ENCODE measurements at places on chromosomes 13 and 19. TPM values are rescaled to one million over a fixed set of nuclear protein-coding genes. Genes with fewer than 3 reads are reported as not detected.
A peak's percentile ranks its signal among the peaks of the same experiment; 100 is the strongest.

Gene PABPC3
- polyA plus RNA-seq: 0.09 TPM

Gene LRRC25
- not detected for polyA plus RNA-seq

DNA sequence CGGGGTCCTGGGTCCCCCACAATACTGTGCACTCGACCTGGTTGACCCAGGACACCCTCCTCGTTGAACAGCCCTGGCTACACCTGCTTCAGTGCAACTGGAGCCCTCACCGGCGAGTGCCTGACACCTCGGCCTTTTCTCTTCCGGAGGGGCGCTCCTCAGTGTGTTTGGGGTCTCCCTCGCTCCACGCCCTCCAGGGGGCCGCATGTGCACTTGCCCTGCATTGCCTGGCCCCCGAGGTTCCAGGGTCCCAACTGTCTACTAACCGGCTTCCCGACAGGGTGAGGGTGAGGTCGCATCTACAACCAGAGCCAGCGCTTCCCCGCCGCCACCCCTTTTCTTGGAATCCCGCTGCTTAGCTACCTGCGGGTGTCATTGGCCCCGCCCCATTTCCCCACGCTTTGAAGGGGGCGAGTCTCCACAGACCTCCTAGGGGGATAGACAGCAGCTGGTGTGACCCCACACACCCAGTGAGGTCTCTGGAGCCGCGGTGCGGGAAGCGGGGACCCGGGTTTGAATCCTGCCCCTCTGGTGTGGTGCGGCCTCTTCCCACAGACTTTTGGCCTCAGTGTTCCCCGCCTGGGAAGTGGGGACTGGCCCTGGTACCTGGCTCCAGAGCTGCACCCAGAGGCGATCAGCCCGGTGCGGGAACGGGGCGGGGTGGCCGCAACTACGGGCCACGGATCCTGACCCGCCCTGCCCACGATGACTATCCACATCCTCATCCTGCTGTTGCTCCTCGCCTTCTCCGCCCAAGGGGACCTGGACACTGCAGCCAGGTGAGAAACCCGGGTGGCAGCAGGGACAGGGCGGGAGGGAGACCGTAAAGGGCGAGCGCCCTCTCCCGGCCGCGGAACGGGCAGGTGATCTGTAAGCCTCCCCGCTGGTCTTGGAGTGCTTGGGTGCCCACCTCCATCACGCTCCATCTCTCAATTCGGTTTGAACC, at the start of gene ADM5:
TSS of gene ADM5 (plus strand) at position 462 of the 946 bp plus-strand sequence. CDS start at position 706, 244 bp downstream.
- peaks cover 17% of the 10 kb centered on the region for H3K4me1 ChIP-seq
- no peak within 1 kb of the TSS for H3K27ac ChIP-seq
- H3K36me3 ChIP-seq: peaks cover 7% of the 10 kb centered on the region
- peak; percentile 15 for DNase-seq
- no peaks in the 10 kb centered on the region for H3K27me3 ChIP-seq

DNA sequence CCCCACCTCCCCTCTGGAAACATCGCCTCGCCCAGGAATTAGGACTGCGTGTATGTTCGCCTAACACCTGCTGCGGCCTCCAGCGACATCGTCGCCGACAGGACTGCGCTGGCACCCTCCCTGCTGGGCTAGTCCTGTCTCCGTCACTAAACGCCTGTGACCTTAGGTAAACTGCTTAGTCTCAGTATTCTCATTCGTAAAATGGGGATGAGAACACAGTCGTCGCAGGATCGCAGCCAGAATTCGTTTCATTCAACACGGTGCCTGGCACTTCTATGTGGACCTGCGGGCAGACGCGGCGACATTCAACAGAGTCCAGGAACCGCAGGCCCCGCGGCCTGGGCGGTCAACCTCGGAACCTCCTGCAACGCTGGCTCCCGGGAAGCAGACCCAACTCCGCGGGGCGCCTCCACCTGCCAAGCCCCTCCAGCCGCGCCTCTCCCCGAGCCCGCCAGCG, 485 bp downstream of the CRYL1 start:
- no peaks in the 10 kb centered on the region for H3K36me3 ChIP-seq
- no peaks in the 10 kb centered on the region for H3K27me3 ChIP-seq
- H3K27ac ChIP-seq: peak overlapping the region; percentile 88
- peaks cover 13% of the 10 kb centered on the region for H3K4me1 ChIP-seq
- peak; percentile 54 for DNase-seq

Gene PSPN
- polyA plus RNA-seq: 0.76 TPM

Gene ZIC5
- not detected for polyA plus RNA-seq

DNA sequence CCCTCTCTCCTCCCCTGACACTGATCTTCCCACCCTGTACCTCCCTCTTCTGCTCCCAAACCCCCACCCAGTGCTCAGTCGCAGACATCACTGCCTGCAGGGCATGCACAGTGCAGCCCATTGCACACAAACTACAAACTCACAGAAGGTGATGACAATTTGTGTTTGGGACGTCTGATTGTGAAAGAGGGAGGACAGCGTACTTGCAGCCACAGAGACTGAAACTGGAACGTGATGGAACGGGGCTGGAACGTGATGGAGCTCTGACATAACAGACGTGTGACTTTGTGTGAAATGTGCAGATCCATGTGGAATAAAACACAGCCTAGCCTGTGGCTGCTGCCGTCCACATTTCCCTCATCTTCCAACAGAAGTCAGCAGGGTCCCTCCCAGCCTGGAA, 57.3 kb upstream of the CEACAM8 start:
- H3K4me1 ChIP-seq: no peaks in the 10 kb centered on the region
- H3K27ac ChIP-seq: no peak overlapping the region
- no peak overlapping the region for H3K4me3 ChIP-seq
- H3K27me3 ChIP-seq: no peaks in the 10 kb centered on the region
- no peak for DNase-seq
- no peaks in the 10 kb centered on the region for H3K36me3 ChIP-seq

DNA sequence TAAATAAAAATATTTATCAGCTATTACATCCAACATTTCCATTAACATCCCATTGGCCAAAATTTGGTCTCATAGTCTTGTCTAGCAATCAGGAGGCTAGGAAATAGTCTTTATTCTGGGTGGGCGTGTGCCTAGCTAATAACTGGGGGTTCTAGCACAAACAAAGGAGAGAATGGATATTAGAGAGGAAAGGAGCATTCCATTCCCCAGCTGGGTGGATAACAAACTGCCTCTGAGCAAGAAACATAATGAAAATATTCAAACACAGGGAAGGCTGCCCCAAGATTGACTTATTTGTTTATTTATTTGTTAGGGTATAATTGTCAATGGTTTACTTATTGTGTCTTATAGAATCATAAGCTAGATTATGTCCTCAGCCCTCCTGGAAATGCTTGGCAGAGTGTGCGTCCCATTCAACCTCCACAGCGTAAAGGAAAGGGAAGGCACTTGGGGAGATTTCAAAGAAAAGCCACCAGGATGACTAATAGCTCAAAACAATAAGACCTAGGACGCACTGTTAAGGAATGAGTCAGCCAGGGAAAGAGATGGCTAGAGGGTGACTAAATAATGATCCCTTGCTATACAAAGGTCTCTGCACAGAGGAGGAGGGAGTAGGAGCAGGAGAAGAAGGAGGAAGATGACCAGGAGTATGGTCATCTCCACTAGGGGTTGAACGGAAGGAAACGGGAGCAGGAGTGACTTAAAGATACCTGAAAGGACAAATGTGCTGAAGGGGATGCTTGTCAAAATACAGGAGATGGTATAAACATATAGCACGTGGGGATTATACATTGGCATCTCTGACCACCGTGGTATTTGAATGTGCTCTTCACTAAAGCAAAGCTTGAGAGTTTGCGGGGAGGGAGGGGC, 23.5 kb upstream of the USP12 start:
- no peaks in the 10 kb centered on the region for H3K4me1 ChIP-seq
- H3K36me3 ChIP-seq: no peaks in the 10 kb centered on the region
- no peak for DNase-seq
- H3K4me3 ChIP-seq: no peak overlapping the region
- no peaks in the 10 kb centered on the region for H3K27me3 ChIP-seq
- no peak overlapping the region for H3K27ac ChIP-seq

Gene STARD13
- not detected for polyA plus RNA-seq

DNA sequence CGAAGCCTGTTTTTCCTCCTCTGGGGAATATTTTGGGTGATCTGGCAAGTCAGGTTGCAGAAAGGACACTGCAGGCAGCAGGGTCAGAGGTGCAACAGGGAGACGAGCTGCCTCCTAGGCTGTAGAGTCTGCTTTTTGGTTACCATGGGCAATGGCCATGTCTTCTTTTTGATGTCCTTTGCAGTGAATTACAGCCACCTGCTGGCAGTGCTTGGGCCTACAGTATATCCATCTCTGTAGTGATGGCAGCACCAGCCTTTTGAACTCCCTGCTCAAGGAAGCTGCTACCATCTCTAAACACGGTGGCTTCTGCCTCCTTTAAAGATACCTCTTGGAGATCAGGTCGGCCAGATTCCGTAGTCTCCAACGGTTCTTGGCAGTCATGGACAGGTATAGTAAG, 73.9 kb downstream of the WTIP start:
- H3K36me3 ChIP-seq: no peaks in the 10 kb centered on the region
- no peak for DNase-seq
- no peak overlapping the region for H3K4me3 ChIP-seq
- H3K27ac ChIP-seq: no peak overlapping the region
- no peaks in the 10 kb centered on the region for H3K4me1 ChIP-seq

GRCh38 chr19:35264268-35265125, 4.3 kb upstream of the USF2 start:
- H3K36me3 ChIP-seq: no peaks in the 10 kb centered on the region
- no peaks in the 10 kb centered on the region for H3K27me3 ChIP-seq
- no peak overlapping the region for H3K4me3 ChIP-seq
- H3K4me1 ChIP-seq: peaks cover 16% of the 10 kb centered on the region
- H3K27ac ChIP-seq: no peak overlapping the region
- no peak for DNase-seq

GRCh38 chr13:66546534-66547379, 683.4 kb downstream of the PCDH9 start:
- no peaks in the 10 kb centered on the region for H3K36me3 ChIP-seq
- no peak for DNase-seq
- no peaks in the 10 kb centered on the region for H3K27me3 ChIP-seq
- no peaks in the 10 kb centered on the region for H3K4me1 ChIP-seq

Gene PNMA8A
- polyA plus RNA-seq: not detected

GRCh38 chr13:49418206-49418605, 25.7 kb downstream of the CAB39L start:
- H3K36me3 ChIP-seq: no peaks in the 10 kb centered on the region
- no peaks in the 10 kb centered on the region for H3K4me1 ChIP-seq
- H3K27ac ChIP-seq: no peak overlapping the region
- no peak for DNase-seq

DNA sequence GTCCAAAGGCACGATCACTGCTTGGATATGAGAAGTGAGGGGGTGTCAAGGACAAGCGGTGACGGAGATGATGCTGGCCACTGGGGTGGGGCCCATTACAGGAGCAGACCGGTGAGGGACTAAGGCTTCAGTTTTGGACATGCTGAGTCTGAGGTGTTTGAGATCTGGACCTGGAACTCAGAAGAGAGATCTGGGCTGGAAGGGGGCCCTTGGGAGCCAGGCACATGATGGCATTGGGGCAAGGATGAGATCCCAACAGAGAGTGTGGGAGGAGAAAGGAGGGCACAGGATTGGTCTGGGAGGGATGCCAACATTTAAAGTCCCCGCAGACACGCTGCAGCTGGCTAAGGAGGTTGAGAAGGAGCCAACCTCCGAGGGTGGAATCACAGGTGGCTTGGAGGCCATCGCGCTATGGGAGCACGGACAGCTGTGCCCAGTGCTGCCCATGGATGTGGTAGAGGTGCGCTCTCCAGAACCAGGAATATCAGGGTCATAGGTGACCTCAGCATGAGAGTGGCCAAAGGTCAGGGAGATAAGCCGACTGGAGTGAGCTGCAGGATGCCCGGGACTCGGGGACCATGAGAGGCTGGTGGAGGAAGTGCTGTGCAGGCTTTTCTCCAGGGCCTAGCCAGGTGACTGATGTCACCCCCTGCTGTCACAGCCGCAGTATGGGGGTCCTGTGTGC, 21.8 kb downstream of the DHRS12 start:
- no peak overlapping the region for H3K27ac ChIP-seq
- DNase-seq: no peak
- H3K4me1 ChIP-seq: no peaks in the 10 kb centered on the region
- no peaks in the 10 kb centered on the region for H3K27me3 ChIP-seq
- H3K4me3 ChIP-seq: no peak overlapping the region

DNA sequence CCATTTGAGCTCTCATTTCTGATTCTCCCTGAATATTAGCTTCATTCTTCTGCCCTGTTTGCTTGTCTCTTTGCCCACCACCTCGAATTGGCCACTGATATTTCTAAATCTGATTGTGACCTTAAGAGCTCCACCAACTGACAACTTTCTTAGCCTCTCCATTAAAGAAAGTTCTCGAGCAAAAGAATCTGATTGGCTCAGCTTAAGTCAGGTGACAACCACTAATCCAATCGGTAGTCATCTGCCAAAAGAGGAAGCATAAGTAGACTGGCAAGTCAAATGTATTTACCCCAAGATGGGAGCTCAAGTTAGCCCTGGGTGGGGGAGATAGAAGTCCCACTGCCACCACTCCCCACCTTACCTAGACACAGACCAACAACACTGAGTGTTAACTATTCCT, 41.5 kb downstream of the NOTCH3 start:
- H3K4me1 ChIP-seq: no peaks in the 10 kb centered on the region
- H3K36me3 ChIP-seq: no peaks in the 10 kb centered on the region
- no peaks in the 10 kb centered on the region for H3K27me3 ChIP-seq

Gene ZNF799
- 7.2 TPM for polyA plus RNA-seq

Gene SHANK1
- not detected for polyA plus RNA-seq

- H3K27ac ChIP-seq: no peak overlapping the region
- H3K27me3 ChIP-seq: no peaks in the 10 kb centered on the region
- H3K36me3 ChIP-seq: peaks cover 25% of the 10 kb centered on the region
- H3K4me1 ChIP-seq: peaks cover 39% of the 10 kb centered on the region
- no peak for DNase-seq
These were observed 3.3 kb downstream of the UPF3A start for GRCh38 chr13:114284680-114285079.

Gene TLE2
- polyA plus RNA-seq: 5.0 TPM

GRCh38 chr19:48258350-48258749, 2.6 kb upstream of the CARD8 start:
- no peaks in the 10 kb centered on the region for H3K36me3 ChIP-seq
- no peaks in the 10 kb centered on the region for H3K27me3 ChIP-seq
- DNase-seq: peak; percentile 12
- H3K4me1 ChIP-seq: peaks cover 50% of the 10 kb centered on the region
- peak overlapping the region; percentile 61 for H3K4me3 ChIP-seq

Gene LMTK3
- not detected for polyA plus RNA-seq

- no peaks in the 10 kb centered on the region for H3K4me1 ChIP-seq
- no peak overlapping the region for H3K27ac ChIP-seq
- H3K27me3 ChIP-seq: no peaks in the 10 kb centered on the region
- no peak overlapping the region for H3K4me3 ChIP-seq
- H3K36me3 ChIP-seq: peaks cover 35% of the 10 kb centered on the region
- DNase-seq: no peak
These were observed 66.7 kb downstream of the PEX11G start for GRCh38 chr19:7421941-7422744.

DNA sequence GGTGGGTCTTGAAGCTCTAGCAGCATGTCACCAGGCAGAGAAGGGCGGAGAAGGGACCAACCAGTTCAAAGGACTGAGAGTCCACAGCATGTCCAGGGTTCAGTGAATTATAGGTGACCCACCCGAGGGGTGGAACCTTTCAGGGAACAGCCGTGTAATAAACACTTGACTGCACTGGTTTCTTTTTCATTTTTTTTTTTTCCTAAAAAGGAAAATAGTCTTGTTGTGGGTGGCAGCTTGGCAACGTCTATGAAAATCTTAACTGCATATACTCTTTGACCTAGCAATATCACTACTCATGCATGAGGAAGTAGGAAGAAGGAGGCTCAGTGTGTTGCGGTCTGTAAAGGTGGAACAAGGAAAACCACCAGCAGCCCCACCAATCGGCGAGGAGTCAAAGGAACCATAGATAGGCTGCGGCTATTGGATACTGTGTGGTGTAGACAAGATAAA, 13.0 kb upstream of the MYH14 start:
- H3K4me1 ChIP-seq: no peaks in the 10 kb centered on the region
- DNase-seq: no peak
- H3K4me3 ChIP-seq: no peak overlapping the region
- no peak overlapping the region for H3K27ac ChIP-seq
- no peaks in the 10 kb centered on the region for H3K27me3 ChIP-seq

Data from CD8-positive, alpha-beta memory T cell (primary cell).